GOT3 (cell line): ENCODE measurements at places on chromosomes 2 and 18.

GRCh38 chr2:60899230-60899891 lies 18.0 kb downstream of the REL start:
- no peak for DNase-seq

DNA sequence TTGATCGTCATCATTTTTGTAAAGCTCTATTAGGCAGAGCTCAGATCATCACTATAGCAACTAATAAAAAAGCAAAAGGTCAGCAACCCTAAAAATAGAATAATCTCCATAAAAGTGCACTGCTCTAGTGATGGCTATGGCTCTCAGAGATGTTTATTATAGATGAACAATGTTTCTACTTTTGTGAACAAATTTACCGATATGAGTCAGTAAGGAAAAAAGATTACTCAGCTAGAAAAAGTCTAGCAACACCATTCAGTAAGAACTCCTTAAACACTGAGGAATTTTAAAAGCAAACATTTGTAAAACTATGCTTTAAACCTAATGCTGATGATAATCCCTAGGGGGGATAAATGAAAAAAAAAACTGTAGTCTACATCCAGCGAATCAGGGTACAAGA lies 69.6 kb downstream of the ACVR1C start:
- DNase-seq: no peak

DNA sequence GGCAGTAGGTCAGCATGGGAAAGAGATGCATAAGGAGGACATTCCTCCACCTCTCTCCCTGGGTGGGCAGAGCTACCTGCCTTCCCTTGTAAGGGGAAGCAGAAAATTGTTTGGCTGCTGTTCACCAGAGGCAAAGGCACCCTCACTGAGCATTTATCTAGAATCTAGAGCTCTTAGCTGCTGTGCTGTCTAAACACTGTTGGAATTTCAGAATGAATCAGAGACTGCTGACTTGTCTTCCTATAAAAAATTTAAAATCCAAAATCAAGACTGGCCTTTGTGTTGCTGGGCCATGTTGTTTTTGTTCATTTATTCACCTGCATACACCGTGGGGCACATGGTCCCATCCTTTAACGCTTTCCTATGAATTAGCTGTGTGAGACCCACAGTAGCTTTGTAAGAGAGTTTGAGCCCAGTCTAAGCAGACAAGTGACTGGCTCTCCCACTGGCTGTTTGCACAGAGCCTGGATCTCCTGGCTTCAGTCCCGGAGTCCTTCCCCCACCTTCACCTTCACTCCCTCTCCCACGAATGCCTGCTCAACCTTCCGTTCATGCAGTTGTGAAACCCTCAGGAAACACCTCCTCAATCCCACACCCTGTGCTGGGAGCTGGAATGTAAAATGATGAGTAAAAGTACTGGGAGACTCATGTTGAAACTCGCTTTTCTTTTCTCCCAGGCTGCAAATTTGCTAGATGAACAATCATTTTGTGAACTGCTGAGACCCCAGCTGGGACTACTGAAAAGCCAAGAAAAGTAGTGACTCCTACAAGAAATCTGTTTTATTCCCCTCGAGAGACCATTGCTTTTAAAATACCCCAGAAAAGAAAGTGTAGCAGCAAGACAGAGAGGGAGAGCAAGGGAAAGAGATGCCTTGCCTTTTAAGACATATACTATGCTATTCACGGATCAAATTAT lies 76.2 kb downstream of the FAM168B start:
- no peak for DNase-seq

GRCh38 chr2:176821350-176821749 lies 391.2 kb upstream of the HNRNPA3 start:
- DNase-seq: no peak

- no peak for DNase-seq
Measured at GRCh38 chr2:48428449-48428848, 101.5 kb upstream of the STON1 start.

DNA sequence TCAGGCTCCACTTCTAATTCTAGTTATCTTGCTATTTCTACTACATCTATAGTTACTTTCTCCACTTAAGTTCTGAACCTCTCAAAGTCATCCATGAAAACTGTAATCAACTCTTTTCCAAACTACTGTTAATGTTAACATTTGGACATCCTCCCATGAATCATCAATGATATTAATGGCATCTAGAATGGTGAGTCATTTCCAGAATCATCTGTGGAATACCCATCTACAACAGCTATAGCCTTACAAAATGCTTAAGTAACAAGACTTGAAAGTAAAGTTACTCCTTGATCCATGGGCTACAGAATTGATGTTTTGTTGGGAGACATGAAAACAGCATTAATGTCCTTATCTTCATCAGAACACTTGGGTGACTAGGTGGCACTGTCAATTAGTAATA lies 35.4 kb downstream of the BARD1 start:
- DNase-seq: no peak

- no peak for DNase-seq
Measured at GRCh38 chr2:74094291-74094690, 53.4 kb downstream of the BOLA3 start.

GRCh38 chr2:149001496-149001895 lies 37.0 kb upstream of the LYPD6B start:
- DNase-seq: no peak

DNA sequence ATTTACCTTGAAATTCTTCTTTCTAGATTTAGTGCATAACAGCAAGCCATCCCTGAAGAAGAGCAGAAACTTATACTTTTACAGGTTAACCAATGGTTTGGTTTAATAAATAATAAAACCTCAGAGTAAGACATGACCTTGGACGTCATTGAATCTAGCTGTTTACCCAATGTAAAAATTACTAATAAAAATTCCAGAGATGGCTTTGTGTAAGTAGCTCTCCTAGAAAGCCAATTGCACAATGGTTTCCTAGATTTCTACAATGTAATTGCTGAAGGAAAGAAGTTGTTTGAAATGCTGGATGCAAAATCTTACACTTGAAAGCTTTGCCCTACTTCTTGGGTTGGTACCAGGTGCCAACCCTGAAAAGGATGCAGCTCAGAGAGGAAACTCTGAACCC lies 1.5 kb downstream of the XDH start:
- no peak for DNase-seq

DNA sequence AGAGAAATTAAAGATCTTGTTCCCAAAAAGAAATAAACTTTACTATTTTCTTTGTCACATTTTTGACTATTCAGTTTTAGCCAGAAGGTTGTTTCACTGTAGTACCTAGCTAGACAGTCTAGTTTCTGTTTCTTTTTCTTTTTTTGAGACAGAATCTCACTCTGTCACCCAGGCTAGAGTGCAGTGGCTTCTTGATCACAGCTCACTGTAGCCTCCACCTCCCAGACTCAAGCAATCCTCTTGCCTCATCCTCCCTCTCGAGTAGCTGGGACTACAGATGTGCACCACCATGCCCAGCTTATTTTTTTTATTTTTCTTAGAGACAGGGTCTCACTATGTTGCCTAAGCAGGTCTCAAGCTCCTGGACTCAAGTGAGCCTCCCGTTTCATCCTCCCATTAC lies 2.2 kb downstream of the RBM45 start:
- DNase-seq: no peak

- DNase-seq: no peak
Measured at GRCh38 chr2:169069341-169069740, at the start of gene DHRS9. DHRS9 (plus strand) TSS chr2:169069563; CDS start chr2:169081582, 12,019 bp downstream.
